IPS-NIHi11 (cell line): ENCODE measurements at places on chromosomes 11 and 22.

DNA sequence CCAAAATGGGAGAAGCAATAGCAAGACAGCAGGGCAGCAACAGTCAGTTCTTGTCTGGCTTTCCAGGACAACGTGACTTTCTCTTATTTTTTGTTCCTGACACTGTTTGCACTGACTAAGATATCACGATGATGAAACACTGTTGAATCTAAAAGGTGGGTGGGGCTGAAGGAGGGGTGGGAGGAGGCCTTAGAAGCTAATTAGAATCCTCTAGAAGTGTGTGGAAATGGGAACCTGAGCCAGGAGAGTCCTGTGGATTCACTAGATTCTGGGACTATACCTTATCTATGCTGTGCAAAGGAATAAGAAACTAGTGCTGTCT, 300.3 kb downstream of the ST3GAL4 start:
- no peak for DNase-seq

- DNase-seq = no peak
Observed at GRCh38 chr11:64868904-64869570, 9.4 kb downstream of the EHD1 start.

- DNase-seq = no peak
Observed at GRCh38 chr22:23689414-23689813, 1.4 kb upstream of the RGL4 start.

- DNase-seq = no peak
Observed at GRCh38 chr11:120025606-120026335, 112.1 kb downstream of the TRIM29 start.

- DNase-seq = no peak
Observed at GRCh38 chr11:108220721-108221336, 1.6 kb downstream of the NPAT start.

GRCh38 chr11:44578279-44578678, 12.8 kb downstream of the CD82 start:
- no peak for DNase-seq

DNA sequence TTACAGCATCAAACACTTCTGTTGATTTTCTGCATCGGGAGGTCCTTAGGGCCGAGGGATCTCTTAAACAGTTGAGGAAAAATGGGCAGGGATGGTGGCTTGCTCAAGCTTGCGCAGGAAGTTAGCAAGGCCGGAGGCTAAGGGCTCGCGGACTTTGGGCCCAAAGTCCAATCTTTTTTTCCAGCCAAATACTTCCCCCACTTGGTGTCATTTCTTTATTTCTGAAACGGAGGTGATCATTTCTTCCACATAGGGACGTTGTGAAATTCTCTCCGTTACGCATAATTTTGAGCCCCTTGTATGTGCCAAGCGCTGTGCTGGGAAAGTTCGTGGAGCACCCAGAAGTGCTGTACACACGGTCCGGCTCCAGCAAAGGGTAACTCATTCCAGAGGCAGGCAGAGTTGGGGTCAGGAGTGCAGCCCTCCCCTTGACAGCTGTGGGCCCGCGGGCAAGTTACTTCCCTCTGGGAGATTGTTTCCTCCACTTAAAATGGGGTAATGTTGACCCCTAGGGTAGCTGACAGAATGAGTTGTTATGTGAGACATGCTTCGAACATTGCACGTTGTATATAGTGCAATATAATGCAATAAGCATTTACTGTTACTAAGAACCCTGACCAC, 809 bp downstream of the MIEF1 start:
- DNase-seq = peak; percentile 21

DNA sequence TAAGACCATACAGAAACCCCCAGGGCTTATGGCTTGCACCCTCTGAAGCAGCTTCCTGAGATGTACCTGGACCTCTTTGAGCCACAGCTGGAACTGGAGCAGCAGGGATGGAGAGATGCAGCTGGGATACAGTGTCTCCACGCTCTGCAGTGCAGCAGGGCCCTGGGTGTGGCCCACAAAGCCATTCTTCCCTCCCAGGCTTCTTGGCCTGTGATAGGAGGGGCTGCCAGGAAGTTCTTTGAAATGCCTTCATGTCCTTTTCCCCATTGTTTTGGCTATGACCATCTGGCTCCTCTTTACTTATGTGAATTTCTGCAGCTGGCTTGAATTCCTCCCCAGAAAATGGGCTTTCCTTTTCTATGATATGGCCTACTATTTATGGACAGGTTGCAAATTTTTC, 37.1 kb upstream of the RAB38 start:
- DNase-seq = no peak

- no peak for DNase-seq
Observed at GRCh38 chr22:37358917-37359316, 68.4 kb downstream of the ELFN2 start.

GRCh38 chr11:126523441-126524205, 168.1 kb downstream of the ST3GAL4 start:
- DNase-seq = no peak

- DNase-seq = no peak
Observed at GRCh38 chr11:81496601-81497000, 1237.1 kb downstream of the FAM181B start.

GRCh38 chr11:134164490-134165370, 59.0 kb downstream of the NCAPD3 start:
- DNase-seq = no peak

GRCh38 chr22:49197505-49197904, 630.2 kb downstream of the BRD1 start:
- DNase-seq = peak; percentile 59

DNA sequence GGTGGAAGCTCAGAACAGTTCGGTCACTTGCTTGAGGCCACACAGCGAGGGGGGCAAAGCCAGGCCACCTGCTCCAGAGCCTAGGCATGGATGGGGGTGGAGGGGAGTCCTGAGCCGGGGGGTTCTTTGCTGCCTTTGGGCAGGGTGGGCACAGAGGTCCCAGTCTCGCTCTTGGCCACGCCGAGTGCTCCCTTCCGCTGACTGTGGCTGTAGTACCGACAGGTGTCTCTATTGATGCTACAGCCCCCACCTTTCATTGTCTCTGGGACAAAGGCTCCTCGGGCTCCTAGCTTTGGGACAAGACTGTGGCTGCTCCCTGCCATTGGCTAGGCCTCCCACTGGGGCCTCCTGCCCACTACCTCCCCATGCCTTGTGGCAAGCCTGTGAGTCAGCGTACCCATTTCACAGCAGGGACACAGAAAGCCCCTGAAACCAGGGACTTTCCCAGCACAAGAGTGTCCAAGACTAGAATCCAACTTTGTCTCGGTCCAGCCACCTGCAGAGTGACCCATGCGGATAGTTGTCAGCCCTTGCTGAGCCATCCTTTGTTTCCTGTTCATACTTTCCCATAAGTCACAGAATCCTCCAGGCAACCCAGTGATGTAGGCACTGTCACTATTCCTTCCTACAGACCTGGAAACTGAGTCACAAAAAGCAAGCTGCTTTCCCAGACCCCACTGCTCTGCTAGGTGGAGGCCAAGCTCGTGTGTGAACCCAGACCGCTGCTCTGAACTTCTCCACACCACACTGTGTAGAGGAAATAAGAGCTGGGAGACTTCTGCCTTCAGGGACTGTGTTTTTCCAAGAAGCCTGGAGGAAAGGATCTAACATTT, 17.2 kb downstream of the MYEOV start:
- no peak for DNase-seq

DNA sequence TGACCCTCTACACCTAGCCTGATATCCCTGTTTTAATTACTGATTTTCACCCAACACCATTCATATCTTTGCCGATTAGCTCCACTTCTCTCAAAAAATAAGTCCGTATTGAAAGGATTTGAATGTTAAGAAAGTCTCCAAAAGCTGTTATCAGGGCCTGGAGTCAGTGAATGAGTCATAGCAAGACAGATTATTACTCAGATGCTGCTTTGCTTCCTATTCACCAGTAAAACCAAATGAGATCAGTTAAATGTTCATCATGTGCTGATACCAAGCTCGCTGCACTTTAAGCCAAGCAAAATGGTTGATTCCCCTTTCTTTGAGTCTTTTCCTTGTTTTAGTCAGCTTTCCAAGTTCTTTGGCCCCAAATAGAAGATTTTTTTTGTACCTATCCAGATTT, 228.4 kb downstream of the FAT3 start:
- DNase-seq = no peak

DNA sequence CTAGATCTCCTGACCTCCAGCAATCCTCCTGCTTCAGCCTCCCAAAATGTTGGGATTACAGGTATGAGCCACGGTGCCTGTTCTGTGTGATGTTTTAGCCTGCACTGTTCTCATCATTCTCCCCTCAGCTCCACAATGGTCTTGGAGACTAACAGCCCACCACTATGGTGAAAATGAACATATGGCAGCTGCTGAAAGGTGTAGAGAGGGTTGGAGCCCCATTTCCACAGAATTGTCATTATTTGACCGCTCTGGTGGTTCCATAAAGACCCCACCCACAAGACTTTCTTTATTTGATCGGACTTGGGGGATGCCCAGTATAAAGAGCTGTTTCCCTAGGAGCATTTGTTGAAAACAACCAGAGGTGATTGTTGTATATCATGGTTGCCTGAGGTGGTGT, 67.9 kb upstream of the SEPTIN5 start:
- DNase-seq = no peak

DNA sequence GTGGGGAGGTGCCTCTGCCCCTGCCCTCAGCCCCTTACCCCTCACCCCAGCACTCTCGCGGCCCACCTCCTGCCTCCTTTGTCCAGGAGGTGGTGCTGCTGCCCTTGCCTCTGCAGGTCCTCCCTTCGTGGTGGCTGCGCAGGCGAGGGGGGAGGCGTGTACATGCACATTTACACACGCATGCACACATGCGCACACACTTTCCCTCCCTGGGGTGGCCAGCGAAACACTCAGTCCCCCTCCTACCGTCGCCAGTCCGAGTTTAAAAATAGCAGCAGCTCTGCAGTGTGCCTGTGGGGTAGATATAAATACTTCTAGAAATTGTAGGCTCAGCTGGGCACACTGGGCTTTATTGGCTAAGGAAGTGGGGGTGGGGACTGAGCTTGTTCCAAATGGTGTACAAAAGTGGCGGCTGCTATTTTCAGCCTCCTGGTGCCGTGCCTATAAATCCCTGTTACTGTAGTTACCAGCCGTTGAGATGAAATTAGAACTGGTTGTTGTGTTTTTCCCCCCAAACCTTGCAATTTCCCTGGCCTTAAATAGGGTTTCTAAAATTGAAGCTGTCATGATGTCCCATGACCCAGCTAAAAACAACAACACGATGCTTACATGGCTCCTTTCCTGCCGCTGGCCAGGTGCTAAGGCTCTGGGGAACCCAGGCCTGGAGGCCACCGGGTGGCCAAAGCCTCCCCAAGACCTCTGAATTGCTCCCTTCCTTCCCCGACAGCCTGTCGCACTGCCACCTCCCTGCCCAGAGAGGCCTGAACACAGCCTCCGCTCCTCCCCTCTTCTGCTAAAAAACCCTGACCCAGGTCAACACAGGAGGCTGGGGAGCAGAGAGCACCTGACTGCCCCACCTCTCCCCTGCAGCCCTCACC, 12.4 kb downstream of the PICK1 start:
- DNase-seq = peak; percentile 80

DNA sequence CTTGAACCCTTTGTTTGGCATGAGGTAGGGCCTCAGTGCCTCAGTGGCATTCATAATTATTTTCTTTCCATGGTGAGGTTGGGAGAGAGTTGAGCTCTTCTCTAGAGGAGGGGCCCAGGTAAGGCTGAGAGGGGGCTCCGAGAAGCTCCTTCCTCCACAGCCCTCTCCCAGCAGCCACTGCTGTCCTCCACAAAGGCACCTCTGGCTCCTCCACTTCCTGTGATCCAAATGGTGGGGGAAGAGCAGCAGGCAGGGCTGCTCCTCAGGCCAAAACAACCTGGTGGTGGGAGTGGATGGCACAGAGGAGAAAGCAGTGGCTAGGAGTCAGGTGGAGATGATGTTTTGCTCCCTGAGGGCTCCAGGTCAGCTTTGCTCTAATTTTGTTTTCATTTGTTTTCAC, 13.3 kb downstream of the ROBO4 start:
- DNase-seq = no peak

GRCh38 chr22:21990445-21991303, 8.1 kb upstream of the TOP3B start:
- DNase-seq = peak; percentile 35

- DNase-seq = no peak
Observed at GRCh38 chr11:76210931-76211851, 4.9 kb upstream of the WNT11 start.

GRCh38 chr22:34501366-34501965, 564.5 kb upstream of the ISX start:
- DNase-seq = no peak
